ENCODE measurements at places on chromosomes 2 and 18. TPM values are rescaled to one million over a fixed set of nuclear protein-coding genes. Genes with fewer than 3 reads are reported as not detected.

PROC gene
- polyA plus RNA-seq, result not detected

LYPD6 gene
- 2.6 TPM for polyA plus RNA-seq

AQP4 gene
- not detected for polyA plus RNA-seq

AKAIN1 gene
- polyA plus RNA-seq, result not detected

LRRTM1 gene
- polyA plus RNA-seq, result not detected

FN1 gene
- 20,647 TPM for polyA plus RNA-seq

EN1 gene
- polyA plus RNA-seq, result 4.1 TPM

UBE2E3 gene
- polyA plus RNA-seq, result 184 TPM

RUFY4 gene
- not detected for polyA plus RNA-seq

IL1B gene
- 1.1 TPM for polyA plus RNA-seq

CDKL4 gene
- not detected for polyA plus RNA-seq

IL1RN gene
- 0.14 TPM for polyA plus RNA-seq

CGREF1 gene
- 17.8 TPM for polyA plus RNA-seq

MYO7B gene
- not detected for polyA plus RNA-seq

DPYSL5 gene
- not detected for polyA plus RNA-seq

ANKRD62 gene
- polyA plus RNA-seq, result not detected

MAP3K19 gene
- not detected for polyA plus RNA-seq

TRIM54 gene
- polyA plus RNA-seq, result not detected

XPO1 gene
- 48.4 TPM for polyA plus RNA-seq

GKN2 gene
- polyA plus RNA-seq, result not detected

TLX2 gene
- polyA plus RNA-seq, result not detected

CAPN14 gene
- not detected for polyA plus RNA-seq

ST6GAL2 gene
- polyA plus RNA-seq, result not detected

RESP18 gene
- not detected for polyA plus RNA-seq

Measured in GM23248 (cell line).